Osteoblast (primary cell): ENCODE measurements at places on chromosomes 7 and 10. TPM values are rescaled to one million over a fixed set of nuclear protein-coding genes. Genes with fewer than 3 reads are reported as not detected.
A peak's percentile ranks its signal among the peaks of the same experiment; 100 is the strongest.

DNA sequence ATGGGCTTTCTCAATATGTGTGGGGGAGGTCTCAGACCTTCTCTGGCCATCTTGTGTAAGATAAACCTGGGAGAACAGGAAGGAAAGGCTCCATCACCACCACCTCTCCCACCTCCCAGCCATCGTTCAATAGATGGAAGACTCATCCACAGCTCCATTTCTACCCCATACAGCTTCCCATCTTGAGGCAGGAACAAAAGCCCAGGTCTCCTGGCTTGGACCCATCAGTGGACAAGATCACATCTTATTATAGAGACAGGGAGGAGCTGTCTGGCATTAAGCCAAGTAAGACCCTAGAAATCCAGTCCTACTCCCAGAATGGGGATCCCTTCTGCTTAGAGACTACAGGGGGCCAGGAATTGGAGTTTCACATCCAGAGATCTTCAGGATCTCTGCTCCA is 150.3 kb downstream of the GFRA1 start:
- DNase-seq = no peak
- no peaks in the 10 kb centered on the region for H3K27me3 ChIP-seq
- H3K4me1 ChIP-seq = no peaks in the 10 kb centered on the region
- H3K4me3 ChIP-seq = no peak overlapping the region

GRCh38 chr10:80437227-80437626 is 16.9 kb upstream of the TSPAN14 start:
- H3K4me3 ChIP-seq = no peak overlapping the region
- H3K4me1 ChIP-seq = no peaks in the 10 kb centered on the region
- no peak for DNase-seq
- no peaks in the 10 kb centered on the region for H3K36me3 ChIP-seq
- peaks cover 7% of the 10 kb centered on the region for H3K27me3 ChIP-seq

- DNase-seq = no peak
- no peaks in the 10 kb centered on the region for H3K27me3 ChIP-seq
- no peaks in the 10 kb centered on the region for H3K4me1 ChIP-seq
Observed at GRCh38 chr7:120185940-120186682, 86.9 kb upstream of the KCND2 start.

DNA sequence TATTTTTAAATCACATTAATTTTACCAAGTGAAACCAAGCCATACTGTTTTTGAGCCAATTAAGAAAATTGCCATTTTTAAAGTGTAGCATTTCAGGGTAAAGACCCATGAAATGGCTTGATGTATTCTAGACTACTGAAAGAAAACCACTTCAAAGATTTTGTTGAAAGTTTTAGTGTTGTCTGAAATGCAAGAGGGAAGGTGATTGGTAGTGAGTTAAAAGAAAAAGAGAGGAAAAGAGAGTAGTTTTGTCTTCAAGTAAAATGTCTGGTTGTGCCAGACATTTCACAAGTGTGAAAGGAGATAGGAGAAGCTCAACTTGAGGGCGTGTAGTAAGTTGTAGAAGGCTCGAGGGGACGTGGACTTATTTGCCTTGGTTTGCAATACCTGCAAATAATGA is 41.6 kb downstream of the CALML5 start:
- no peaks in the 10 kb centered on the region for H3K27me3 ChIP-seq
- no peak for DNase-seq
- peaks cover 7% of the 10 kb centered on the region for H3K4me1 ChIP-seq
- H3K4me3 ChIP-seq = no peak overlapping the region

DNA sequence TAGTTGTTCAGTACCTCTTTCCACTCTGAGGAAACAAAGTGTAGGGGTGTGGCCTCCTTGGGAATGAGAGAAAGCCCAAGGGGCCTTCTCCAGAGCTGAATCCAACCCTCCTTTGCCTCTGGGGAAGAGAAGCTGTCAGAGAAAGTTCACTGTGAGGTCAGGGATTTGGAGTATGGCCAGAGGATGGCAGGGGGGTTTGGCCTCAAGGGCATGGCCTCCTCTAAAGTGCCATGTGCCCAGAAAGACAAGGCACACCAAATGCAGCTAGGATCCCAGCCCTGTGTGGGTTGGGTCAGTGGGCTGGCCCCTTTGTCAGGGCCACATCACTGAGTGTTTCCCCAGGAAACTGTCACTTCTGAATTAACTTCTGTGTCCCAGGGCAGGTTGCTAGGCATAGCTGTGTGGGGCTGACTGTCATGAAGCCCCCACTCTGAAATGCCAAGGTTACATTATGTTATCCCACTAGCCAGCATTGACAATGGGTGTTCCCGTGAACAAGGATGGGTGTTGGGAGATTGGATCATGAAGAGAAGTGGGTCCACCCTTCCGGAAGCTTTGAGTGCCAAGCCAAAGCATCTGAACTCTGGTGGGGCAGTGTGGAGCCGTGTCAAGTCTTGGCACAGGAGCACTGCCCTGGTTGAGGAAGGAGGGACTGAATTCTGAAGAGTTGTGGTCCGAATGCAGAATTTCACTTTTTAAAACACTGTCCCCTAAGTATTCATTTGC is 123.3 kb downstream of the ZMIZ1 start:
- peak overlapping the region; percentile 14 for H3K27ac ChIP-seq
- H3K27me3 ChIP-seq = no peaks in the 10 kb centered on the region
- peak; percentile 79 for DNase-seq
- H3K4me1 ChIP-seq = peaks cover 54% of the 10 kb centered on the region

DNA sequence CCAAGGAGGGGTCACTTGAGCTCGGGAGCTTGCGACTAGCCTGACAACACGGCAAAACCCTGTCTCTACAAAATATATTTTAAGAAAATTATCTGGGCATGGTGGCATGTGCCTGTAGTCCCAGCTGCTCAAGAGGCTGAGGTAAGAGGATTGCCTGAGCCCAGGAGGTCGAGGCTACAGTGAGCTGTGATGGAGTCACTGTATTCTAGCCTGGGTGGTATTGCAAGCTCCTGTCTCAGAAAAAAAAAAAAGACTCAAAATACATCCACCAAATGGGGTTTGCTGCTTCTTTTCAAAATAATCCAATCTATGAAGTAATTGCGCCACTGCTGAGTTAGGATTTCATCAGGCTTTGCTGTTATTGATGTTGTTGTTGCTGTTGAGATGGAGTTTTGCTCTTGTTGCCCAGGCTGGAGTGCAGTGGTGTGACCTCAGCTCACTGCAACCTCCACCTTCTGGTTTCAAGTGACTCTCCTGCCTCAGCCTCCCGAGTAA is 11.1 kb upstream of the VIM start:
- peak overlapping the region; percentile 98 for H3K27ac ChIP-seq
- DNase-seq = no peak
- no peak overlapping the region for H3K4me3 ChIP-seq
- H3K36me3 ChIP-seq = no peaks in the 10 kb centered on the region
- H3K4me1 ChIP-seq = peaks cover 78% of the 10 kb centered on the region
- H3K27me3 ChIP-seq = no peaks in the 10 kb centered on the region

DNA sequence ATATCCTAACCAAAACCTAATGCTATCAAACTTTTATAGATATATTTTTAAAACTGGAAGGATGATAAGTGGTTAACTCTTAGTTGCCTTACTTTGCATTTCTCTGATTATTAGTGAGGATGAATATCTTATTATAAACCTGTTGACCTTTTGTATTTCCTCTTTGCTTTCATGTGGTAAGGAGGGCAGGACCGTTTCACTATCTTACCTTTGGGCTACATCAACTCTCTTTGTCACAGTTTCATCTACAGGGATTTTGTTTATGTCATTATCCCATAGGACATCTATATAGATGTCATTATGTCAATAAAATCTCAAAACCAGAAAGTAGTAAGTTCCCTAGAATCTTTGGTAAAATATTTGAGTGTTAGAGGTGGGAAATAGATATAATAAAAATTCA is 219.3 kb downstream of the THSD7A start:
- no peak overlapping the region for H3K4me3 ChIP-seq
- H3K27ac ChIP-seq = no peak overlapping the region
- H3K36me3 ChIP-seq = no peaks in the 10 kb centered on the region
- no peaks in the 10 kb centered on the region for H3K27me3 ChIP-seq

DNA sequence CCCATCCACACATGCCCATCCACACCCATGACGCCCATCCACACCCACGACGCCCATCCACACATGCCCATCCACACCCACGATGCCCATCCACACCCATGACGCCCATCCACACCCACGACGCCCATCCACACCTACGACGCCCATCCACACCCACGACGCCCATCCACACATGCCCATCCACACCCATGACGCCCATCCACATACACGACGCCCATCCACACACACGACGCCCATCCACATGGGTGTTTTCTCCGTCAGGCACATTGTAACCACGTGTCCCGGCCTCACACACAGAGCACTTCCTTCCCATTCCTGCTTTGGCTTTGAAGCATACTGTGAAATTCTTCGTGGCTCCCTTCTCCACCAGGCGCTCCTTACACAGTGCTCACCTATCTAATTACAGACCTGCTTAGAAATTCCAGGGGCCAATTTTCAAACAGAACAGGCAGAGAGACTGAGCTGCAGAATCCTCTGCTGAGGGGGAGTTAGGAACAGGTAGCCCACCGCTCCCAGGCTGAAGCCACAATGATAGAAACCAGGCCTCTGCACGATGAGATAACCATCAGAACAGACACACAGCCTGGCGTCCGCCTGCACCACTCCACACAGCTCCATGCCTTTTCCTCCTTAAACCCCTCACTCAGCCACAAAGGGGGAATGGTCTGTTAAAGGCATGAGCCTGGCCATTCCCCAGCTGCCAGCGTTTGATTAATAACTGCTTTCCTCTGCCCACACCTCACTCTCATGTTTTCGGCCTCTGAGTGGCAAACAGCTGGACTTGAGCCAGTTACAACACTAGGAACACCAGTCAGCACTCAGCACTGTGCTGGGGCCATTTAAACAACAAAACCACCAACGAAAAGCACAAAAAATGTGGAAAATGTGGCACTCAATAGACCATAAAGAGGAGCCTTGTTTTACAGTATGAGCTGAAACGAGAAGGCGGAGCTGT is 501.6 kb downstream of the PTPRN2 start:
- H3K36me3 ChIP-seq = no peaks in the 10 kb centered on the region
- no peaks in the 10 kb centered on the region for H3K4me1 ChIP-seq
- no peak overlapping the region for H3K27ac ChIP-seq
- no peak for DNase-seq
- H3K4me3 ChIP-seq = no peak overlapping the region

DNA sequence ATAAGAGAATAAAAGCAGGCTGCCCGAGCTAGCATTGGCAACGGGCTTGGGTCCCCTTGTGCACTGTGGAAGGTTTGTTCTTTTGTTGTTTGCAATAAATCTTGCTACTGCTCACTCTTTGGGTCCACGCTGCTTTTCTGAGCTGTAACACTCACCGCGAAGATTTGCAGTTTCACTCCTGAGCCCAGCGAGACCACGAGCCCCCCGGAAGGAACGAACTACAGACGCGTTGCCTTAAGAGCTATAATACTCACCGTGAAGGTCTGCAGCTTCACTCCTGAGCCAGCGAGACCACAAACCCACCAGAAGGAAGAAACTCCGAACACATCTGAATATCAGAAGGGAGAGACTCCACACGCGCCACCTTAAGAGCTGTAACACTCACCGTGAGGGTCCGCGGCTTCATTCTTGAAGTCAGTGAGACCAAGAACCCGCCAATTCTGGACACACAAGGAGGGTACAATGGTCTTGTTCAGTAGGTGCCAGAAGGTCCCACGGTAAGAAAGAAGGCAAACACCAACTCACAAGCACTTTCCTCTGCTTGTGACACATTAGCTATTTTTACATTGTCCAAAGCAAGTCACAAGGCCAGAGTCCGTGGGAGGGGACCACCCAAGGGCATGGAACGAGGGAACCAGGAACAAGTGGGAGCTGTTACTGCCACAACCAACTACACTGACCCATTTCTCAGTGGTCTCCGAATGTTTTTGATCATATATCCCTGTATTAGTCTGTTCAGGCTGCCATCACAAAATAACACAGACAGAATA is 29.2 kb upstream of the CACUL1 start:
- no peak overlapping the region for H3K27ac ChIP-seq
- no peaks in the 10 kb centered on the region for H3K36me3 ChIP-seq
- DNase-seq = no peak
- H3K27me3 ChIP-seq = peaks cover 4% of the 10 kb centered on the region
- H3K4me1 ChIP-seq = no peaks in the 10 kb centered on the region
- no peak overlapping the region for H3K4me3 ChIP-seq

GRCh38 chr7:156614434-156615264 is 25.9 kb upstream of the RNF32 start:
- H3K27ac ChIP-seq = no peak overlapping the region
- peaks cover 22% of the 10 kb centered on the region for H3K27me3 ChIP-seq
- no peaks in the 10 kb centered on the region for H3K36me3 ChIP-seq
- DNase-seq = no peak

DNA sequence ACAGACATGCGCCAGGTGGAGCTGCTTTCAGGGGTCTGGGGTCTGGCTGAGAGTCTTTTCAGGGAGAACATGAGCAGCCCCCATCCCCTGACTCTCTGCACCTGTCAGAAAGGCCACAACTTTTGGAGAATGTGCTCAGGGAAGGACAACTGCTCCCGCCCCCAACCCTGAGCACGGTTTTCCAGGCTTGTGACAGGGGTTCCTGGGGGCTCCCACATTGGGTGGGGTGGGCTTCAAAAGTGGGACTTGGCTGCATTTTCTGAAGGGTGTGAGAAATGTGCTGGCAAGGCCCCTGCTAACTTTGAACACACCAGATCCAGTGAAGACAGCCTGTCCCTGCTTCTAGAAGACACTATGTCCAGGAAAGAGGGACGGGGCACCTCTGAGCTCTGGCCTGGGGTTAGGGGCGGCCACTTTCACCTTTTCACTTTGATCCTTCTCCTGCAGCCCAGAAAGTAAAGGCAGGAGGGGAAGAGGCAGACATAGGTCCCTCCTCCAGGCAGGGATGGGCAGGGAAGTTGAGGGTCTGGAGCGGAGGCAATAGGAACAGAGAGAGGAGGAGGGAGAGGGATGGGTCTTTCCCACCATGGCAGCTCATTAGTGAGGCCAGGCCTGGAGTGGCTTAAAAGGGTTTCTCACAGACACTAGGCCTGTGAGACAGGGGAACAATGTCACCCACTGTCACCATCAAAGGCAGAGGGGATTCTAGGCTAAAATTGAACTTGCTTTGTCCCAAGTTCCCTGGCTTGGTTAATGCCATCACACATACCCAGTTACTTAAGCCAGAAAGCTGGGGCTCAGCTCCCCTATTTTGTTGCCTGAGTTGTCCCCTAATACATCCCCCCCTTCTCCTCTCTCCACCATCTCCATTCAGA is 1.5 kb downstream of the KCP start:
- no peaks in the 10 kb centered on the region for H3K4me1 ChIP-seq
- DNase-seq = peak; percentile 54
- no peak overlapping the region for H3K4me3 ChIP-seq
- H3K27me3 ChIP-seq = peaks cover 59% of the 10 kb centered on the region
- H3K27ac ChIP-seq = no peak overlapping the region

The EPDR1 gene
- 99.3 and 123 TPM in 2 replicates for total RNA-seq

The GRM3 gene
- total RNA-seq = not detected in 2 replicates

The NKX2-3 gene
- not detected in 2 replicates for total RNA-seq

The CCSER2 gene
- total RNA-seq = 56.0 and 58.3 TPM in 2 replicates

The ABCC2 gene
- 1.5 and 1.8 TPM in 2 replicates for total RNA-seq

The RUFY2 gene
- 35.5 and 36.8 TPM in 2 replicates for total RNA-seq

The TMEM236 gene
- under 0.01 TPM in 2 replicates for total RNA-seq

The AGAP6 gene
- total RNA-seq = 3.5 and 4.3 TPM in 2 replicates

The LBX1 gene
- not detected in 2 replicates for total RNA-seq

The MTURN gene
- total RNA-seq = 31.1 and 32.1 TPM in 2 replicates

The BLNK gene
- under 0.01 and 0.36 TPM in 2 replicates for total RNA-seq
